Stimulated activated CD8-positive, alpha-beta memory T cell treated with anti-CD3 and anti-CD28 coated beads, Interleukin-4, amount 100 ng/mL, for 24 hours (primary cell): ENCODE measurements at places on chromosomes 7 and 10.

GRCh38 chr10:123991611-123992570 lies 100.3 kb upstream of the CPXM2 start:
- DNase-seq: no peak

DNA sequence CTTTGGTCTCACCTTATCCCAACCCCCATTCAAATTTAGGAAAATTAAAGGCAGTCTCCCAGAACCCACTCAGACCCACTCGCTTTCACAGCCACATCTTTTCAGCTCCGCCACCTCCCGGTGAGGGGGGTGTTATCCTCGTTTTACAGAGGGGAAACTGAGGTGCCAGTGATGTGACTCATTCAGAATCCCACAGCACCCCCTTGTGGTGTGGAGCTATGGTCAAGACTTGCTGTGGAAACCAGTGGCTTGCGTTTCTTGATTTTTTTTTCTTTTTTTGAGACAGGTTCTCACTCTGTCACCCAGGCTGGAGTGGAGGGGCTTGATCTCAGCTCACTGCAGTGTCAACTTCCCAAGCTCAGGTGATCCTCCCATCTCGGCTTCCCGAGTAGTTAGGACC lies 27.6 kb downstream of the SLC35G1 start:
- no peak for DNase-seq

DNA sequence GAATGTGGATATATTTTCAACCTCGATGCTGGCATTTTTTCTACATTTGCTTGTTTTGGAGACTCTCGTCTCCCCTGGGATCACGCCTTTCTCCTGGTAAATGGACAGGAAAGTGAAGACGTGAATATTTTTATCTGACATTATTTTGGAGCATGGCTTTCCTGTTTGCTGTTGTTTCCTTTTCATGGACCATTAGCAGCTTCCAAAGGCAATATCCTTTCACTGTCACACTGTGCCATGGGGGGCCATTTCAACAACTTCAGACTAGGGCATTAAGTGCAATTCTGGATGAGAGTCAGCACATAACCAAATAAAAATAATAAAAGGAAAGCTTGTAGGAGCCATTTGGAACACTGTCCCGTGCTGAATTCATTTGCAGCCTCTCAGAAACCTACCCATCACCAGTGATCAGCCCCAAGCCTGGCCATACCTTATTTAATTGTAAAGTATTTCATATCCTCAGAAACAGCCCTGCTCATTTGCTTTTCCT lies 75.9 kb upstream of the NEUROD6 start:
- no peak for DNase-seq

GRCh38 chr7:134890246-134891240 lies 95.8 kb upstream of the AGBL3 start:
- DNase-seq: no peak

DNA sequence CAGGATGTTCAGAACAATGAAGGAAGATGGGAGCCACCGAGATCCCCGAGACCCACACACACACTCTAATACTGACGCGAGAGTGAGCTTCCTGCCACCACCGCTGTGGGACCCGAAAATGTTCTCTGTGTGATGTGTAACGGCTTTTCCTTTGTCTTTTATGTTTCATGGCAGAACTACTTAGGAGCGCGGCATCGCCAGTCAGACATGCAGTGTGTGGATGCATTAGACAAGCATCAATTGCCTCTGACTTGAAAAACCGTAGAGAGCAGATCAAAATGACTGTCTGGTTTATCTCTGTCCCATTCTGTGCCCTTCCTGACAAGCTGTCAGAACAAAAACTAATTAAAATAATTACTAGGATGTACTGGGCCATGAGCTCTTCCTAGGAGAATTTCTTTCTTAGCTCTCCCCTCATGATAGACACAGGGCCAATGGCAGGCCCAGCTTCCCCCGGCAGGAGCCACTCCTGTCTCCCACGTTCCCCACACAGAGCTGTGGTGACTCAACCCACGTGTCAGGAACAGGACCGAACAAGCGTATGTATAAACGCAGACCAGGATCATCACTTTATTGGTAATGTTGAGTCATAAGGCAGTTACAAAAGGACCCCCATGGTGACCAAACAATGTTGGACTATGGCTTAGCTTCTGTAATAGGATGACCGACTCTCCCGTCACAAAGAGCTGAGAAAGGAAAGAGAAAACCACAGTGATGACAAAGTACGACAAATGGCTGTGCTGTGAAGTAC lies 705.0 kb downstream of the PARD3 start:
- DNase-seq: no peak

DNA sequence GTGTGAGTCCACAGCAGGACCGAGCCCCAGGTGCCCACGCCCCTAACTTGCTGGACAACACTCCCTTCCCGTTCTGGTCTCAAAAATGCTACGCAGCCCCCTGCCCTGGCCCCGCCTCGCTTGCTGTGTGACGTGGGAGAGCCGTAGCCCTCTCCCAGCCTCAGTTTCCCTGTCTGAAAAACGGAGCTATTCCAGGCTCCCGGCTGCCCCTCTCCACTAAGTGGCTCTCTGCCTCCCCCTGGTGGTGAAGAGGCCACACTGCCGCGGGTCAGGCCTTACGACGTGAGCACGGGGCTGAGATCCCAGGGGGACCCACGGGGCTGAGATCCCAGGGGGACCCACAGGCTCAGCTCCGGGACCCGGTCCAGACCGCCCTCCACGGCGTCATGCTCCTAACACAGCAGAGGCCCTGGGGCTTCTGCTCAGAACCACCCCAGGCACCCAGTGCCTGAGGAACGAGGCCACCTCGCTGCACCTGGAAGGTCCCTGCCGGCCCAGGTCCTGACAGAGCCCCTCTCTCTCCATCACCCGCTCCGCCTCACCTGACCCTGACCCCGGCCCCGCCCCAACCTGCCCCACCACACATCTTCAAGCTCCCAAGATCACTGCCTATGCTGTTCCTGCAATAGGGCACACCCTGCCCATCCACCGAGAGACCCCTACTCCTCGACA lies 26.7 kb downstream of the MICALL2 start:
- DNase-seq: peak; percentile 73

- DNase-seq: no peak
Measured at GRCh38 chr10:34587680-34588019, 227.4 kb downstream of the PARD3 start.

- DNase-seq: no peak
Measured at GRCh38 chr7:80851896-80852476, 66.9 kb downstream of the SEMA3C start.

DNA sequence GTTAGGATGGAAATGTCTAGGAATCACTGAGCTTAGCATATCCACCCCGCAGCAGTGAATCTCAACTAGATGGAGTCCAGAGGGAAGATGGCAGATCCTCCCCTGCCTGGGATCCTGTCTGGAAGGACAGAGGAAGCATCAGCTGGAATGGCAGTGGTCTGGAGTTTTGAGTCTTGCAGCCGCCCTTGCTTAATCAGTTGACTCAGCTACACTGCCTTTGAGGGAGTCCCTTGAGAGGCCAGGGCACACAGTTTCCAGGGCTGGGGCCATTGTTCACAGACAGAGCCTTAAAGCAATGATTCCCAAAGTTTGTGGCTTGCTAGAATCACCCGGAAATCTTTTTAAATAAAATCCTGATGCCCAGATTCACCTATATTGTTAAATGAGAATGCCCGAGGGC lies 128.1 kb downstream of the NT5C2 start:
- no peak for DNase-seq

- no peak for DNase-seq
Measured at GRCh38 chr10:21519397-21519933, 6.0 kb downstream of the SKIDA1 start.
